ENCODE measurements at places on chromosomes 16 and 17. TPM values are rescaled to one million over a fixed set of nuclear protein-coding genes. Genes with fewer than 3 reads are reported as not detected.
A peak's percentile ranks its signal among the peaks of the same experiment; 100 is the strongest.

DNA sequence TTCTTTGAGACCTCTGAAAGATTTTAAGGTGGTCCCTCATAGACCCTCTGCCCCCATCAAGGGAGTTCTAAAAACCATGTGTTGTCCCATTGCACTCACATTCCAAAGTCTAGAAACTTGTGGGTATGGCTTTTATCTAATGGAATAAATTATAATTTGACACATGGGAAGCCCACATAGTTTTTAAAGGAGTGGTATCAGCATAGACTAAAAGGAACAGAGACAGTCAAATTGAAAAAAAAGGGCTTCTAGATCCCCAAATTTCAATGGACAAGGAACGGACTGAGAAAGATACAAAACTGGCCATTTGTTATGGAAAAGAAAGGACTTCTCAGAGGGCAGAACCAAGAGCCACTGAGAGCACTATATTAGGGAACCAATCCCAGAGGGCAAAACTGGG lies 48.7 kb upstream of the ICAM2 start:
- no peak overlapping the region for H3K27ac ChIP-seq
- no peak overlapping the region for H3K4me3 ChIP-seq
- no peaks in the 10 kb centered on the region for H3K27me3 ChIP-seq
- H3K36me3 ChIP-seq: no peaks in the 10 kb centered on the region
- H3K4me1 ChIP-seq: no peaks in the 10 kb centered on the region

DNA sequence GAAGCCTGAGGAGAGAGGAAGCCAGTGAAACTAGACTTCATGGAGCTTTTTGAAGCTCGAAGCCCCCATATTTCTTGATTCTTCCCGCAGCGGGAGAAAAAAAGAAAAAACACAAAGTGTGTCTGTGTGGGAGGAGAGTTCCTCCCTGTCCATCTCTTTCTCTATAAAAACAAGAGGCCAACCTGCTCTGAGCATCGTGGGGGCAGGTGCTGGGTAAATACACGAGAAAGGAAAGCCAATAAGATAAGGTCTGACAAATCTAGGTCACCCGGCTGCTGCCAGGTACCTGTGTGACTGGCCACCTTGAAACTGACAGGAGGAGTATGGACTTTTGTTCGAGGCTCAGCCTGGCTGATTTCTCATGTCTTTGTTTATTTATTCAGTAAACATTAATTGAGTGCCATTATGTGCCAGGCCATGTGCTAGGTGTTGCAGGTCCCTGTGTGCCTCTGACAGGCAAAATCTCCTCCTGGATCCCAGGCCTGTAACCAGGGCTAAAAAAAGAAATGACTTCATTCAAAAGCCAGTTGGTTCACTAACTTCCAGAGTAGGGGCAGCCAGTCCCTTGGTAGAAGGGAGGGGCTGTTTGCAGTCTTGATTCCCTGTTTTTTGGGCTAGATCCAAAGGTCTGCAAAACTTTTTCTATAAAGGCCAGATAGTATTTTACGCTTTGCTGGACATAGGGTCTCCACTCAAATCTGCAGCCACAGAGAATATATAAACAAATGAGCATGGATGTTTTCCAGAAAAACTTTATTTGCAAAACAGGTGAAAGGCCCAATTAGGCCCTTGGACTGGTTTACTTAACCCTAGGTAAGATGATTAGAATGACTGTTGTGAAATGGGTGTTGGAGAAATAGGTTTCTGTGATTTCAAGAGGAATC lies 35.6 kb downstream of the YPEL2 start:
- H3K4me1 ChIP-seq: peaks cover 89% of the 10 kb centered on the region
- no peak for DNase-seq
- peak overlapping the region; percentile 99 for H3K27ac ChIP-seq
- H3K4me3 ChIP-seq: peak overlapping the region; percentile 41

GRCh38 chr16:19595043-19595767 lies 39.7 kb downstream of the VPS35L start:
- no peaks in the 10 kb centered on the region for H3K27me3 ChIP-seq
- H3K4me3 ChIP-seq: no peak overlapping the region
- no peaks in the 10 kb centered on the region for H3K36me3 ChIP-seq
- H3K4me1 ChIP-seq: no peaks in the 10 kb centered on the region

GRCh38 chr17:58263773-58264172 lies 17.0 kb downstream of the MPO start:
- no peak for DNase-seq
- H3K4me3 ChIP-seq: no peak overlapping the region
- H3K27ac ChIP-seq: no peak overlapping the region
- H3K4me1 ChIP-seq: no peaks in the 10 kb centered on the region
- no peaks in the 10 kb centered on the region for H3K36me3 ChIP-seq

DNA sequence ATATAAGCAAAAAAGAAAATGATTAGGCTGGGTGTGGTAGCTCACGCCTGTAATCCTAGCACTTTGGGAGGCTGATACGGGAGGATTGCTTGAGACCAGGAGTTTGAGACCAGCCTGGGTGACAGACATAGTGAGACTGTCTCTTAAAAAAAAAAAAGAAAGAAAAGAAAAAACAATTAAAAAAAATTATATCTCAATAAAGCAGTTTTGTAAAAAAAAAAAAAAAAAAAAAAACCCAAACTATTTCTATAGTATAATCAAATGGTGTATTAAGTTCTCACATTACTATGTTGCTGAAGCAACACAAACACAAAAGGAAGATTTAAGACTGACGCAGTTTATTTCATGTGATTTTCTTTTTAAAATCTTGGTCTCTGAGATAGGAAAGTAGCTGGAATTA lies 140.5 kb downstream of the TRIM37 start:
- no peak overlapping the region for H3K27ac ChIP-seq
- no peaks in the 10 kb centered on the region for H3K36me3 ChIP-seq
- H3K4me3 ChIP-seq: no peak overlapping the region

- H3K4me1 ChIP-seq: peaks cover 10% of the 10 kb centered on the region
- H3K4me3 ChIP-seq: peak overlapping the region; percentile 92
- peaks cover 9% of the 10 kb centered on the region for H3K36me3 ChIP-seq
- no peak overlapping the region for H3K27ac ChIP-seq
- peaks cover 42% of the 10 kb centered on the region for H3K27me3 ChIP-seq
- no peak for DNase-seq
Measured at GRCh38 chr17:74202938-74203337, 540 bp upstream of the RPL38 start.

GRCh38 chr16:29182501-29182900 lies 197.6 kb downstream of the LAT start:
- no peaks in the 10 kb centered on the region for H3K27me3 ChIP-seq
- no peak for DNase-seq
- no peaks in the 10 kb centered on the region for H3K36me3 ChIP-seq
- H3K4me3 ChIP-seq: no peak overlapping the region
- no peaks in the 10 kb centered on the region for H3K4me1 ChIP-seq

The C17orf58 gene
- 34.3 TPM for total RNA-seq

GRCh38 chr16:7025616-7026190 lies 306.9 kb upstream of the RBFOX1 start:
- H3K27ac ChIP-seq: no peak overlapping the region
- H3K4me1 ChIP-seq: peaks cover 25% of the 10 kb centered on the region
- peak; percentile 91 for DNase-seq
- no peak overlapping the region for H3K4me3 ChIP-seq

GRCh38 chr16:85167589-85168537 lies 55.6 kb upstream of the CIBAR2 start:
- H3K27ac ChIP-seq: no peak overlapping the region
- no peaks in the 10 kb centered on the region for H3K36me3 ChIP-seq
- peaks cover 19% of the 10 kb centered on the region for H3K4me1 ChIP-seq

DNA sequence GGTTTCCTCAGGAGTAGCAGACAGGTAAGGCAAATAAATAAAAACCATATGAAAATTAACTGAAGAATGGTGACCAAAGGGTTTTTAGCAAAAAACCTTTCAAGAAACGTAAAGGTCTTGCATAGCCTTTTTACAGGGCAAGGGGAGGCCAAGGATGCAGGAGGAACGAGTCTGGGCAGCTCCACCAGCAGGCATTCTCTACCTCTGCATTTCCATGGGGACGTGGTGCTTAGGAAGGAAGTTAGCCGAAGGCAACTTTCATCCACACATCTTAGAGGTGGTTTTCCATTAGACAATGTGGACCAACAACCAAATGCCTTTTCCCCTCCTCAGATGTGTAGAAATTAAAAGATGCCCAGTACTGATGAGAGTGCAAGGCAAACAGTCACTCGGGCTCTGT lies 20.7 kb downstream of the TOM1L2 start:
- no peak overlapping the region for H3K4me3 ChIP-seq
- DNase-seq: no peak
- no peak overlapping the region for H3K27ac ChIP-seq
- H3K4me1 ChIP-seq: no peaks in the 10 kb centered on the region
- no peaks in the 10 kb centered on the region for H3K27me3 ChIP-seq

The SMIM5 gene
- total RNA-seq: not detected

The PLK1 gene
- total RNA-seq: 93.5 TPM

The CIITA gene
- not detected for total RNA-seq

- DNase-seq: no peak
- no peak overlapping the region for H3K4me3 ChIP-seq
- no peaks in the 10 kb centered on the region for H3K27me3 ChIP-seq
- H3K4me1 ChIP-seq: no peaks in the 10 kb centered on the region
- no peak overlapping the region for H3K27ac ChIP-seq
Measured at GRCh38 chr17:15958484-15958854, 13.5 kb downstream of the ADORA2B start.

DNA sequence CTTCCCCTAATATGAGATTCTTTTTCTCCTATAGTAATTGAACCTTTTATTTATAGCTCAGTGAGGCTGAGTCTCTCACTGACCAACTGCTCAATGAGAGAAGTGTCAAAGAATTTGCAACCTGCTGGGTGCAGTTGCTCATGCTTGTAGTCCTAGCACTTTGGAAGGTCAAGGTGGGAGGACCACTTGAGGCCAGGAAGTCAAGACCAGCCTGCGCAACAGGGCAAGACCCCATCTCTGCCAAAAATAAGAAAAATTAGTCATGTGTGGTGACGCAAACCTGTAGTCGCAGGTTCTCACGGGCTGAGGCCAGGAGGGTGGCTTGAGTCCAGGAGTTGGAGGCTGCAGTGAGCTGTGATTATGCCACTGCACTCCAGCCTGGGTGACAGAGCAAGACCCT lies 30.9 kb upstream of the CRYBA1 start:
- no peak for DNase-seq
- H3K27me3 ChIP-seq: no peaks in the 10 kb centered on the region
- H3K4me1 ChIP-seq: peaks cover 9% of the 10 kb centered on the region
- H3K27ac ChIP-seq: no peak overlapping the region
- no peak overlapping the region for H3K4me3 ChIP-seq

DNA sequence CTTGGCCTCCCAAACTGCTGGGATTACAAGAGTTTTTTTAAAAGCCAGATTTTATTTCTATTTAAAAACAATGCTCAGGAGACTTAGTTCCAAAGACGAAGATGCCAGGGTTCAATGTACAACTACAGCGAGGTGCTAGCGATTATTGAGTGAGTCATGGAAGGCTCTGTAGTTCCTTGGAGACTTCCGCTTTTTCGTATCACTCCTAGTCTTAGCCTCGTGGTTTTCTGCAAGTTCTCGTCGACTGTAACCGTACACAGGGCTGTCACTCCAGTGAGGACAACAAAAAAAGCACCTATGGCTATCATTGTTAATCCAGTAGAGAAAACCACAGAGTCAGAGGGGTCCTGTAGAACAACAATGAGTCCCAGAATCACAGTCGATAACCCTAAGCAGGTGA lies 22.7 kb upstream of the ZC3H7A start:
- no peak overlapping the region for H3K4me3 ChIP-seq
- H3K4me1 ChIP-seq: no peaks in the 10 kb centered on the region
- H3K27ac ChIP-seq: no peak overlapping the region
- H3K27me3 ChIP-seq: no peaks in the 10 kb centered on the region

DNA sequence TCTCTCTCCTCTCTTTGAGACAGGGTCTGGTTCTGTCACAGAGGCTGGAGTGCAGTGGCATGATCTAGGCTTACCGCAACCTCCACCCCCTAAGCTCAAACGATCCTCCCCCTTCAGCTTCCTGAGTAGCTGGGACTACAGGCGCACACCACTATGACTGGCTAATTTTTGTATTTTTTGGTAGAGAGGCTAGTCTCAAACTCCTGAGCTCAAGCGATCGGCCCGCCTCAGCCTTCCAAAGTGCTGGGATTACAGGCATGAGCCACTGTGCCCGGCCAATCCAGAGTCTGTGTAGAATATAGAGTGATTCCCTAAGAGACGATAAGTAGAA lies 65.8 kb upstream of the RPH3AL start:
- H3K4me3 ChIP-seq: no peak overlapping the region
- H3K27me3 ChIP-seq: no peaks in the 10 kb centered on the region
- no peaks in the 10 kb centered on the region for H3K36me3 ChIP-seq
- DNase-seq: no peak
- peaks cover 9% of the 10 kb centered on the region for H3K4me1 ChIP-seq

- DNase-seq: no peak
- H3K36me3 ChIP-seq: no peaks in the 10 kb centered on the region
- H3K4me3 ChIP-seq: no peak overlapping the region
- peaks cover 10% of the 10 kb centered on the region for H3K4me1 ChIP-seq
Measured at GRCh38 chr16:59545721-59546120, 811.6 kb upstream of the GOT2 start.

DNA sequence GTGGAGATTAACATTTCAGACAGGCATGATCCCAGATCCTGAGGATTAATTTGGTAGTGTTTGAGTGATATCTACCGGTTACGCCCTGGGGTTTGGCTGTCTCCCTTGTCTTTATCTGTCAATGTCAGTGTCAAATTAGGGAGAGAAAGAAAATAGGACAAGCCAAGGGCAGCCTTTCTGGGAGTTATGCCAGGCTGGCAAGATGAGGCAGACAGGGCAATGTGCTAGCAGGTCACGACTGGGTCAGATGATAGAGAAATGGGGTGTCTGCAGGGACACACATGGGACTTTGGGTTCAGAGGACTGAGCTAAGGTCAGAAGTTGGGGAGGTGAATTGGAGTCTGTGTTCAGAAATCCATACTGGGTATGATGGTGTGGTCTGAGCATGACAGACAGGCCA lies 27.4 kb upstream of the LYRM9 start:
- no peak overlapping the region for H3K27ac ChIP-seq
- no peaks in the 10 kb centered on the region for H3K36me3 ChIP-seq
- no peak for DNase-seq
- peaks cover 33% of the 10 kb centered on the region for H3K27me3 ChIP-seq
- peaks cover 7% of the 10 kb centered on the region for H3K4me1 ChIP-seq
- H3K4me3 ChIP-seq: no peak overlapping the region

The NAGS gene
- 1.8 TPM for total RNA-seq

- no peaks in the 10 kb centered on the region for H3K36me3 ChIP-seq
- H3K27ac ChIP-seq: no peak overlapping the region
- no peaks in the 10 kb centered on the region for H3K4me1 ChIP-seq
- H3K4me3 ChIP-seq: no peak overlapping the region
- DNase-seq: peak; percentile 54
Measured at GRCh38 chr16:73743665-73744496, 552.7 kb upstream of the PSMD7 start.

GRCh38 chr17:48642059-48642842 lies 16.1 kb upstream of the HOXB9 start:
- peaks cover 100% of the 10 kb centered on the region for H3K27me3 ChIP-seq
- DNase-seq: peak; percentile 48
- H3K4me1 ChIP-seq: no peaks in the 10 kb centered on the region
- no peak overlapping the region for H3K4me3 ChIP-seq

GRCh38 chr16:59590845-59591244 lies 856.7 kb upstream of the GOT2 start:
- H3K4me3 ChIP-seq: no peak overlapping the region
- DNase-seq: no peak
- no peaks in the 10 kb centered on the region for H3K36me3 ChIP-seq
- no peak overlapping the region for H3K27ac ChIP-seq
- H3K4me1 ChIP-seq: no peaks in the 10 kb centered on the region

The PIK3R5 gene
- 0.90 TPM for total RNA-seq

The PRAC1 gene
- total RNA-seq: not detected

GRCh38 chr16:3065742-3066439 lies 451 bp downstream of the IL32 start:
- H3K27me3 ChIP-seq: peaks cover 9% of the 10 kb centered on the region
- DNase-seq: no peak
- H3K4me3 ChIP-seq: no peak overlapping the region

- no peak overlapping the region for H3K4me3 ChIP-seq
- H3K4me1 ChIP-seq: no peaks in the 10 kb centered on the region
- no peaks in the 10 kb centered on the region for H3K36me3 ChIP-seq
- DNase-seq: no peak
Measured at GRCh38 chr17:944266-944826, 35.2 kb downstream of the NXN start.

The TBC1D3E gene
- not detected for total RNA-seq

All from neural progenitor cell (in vitro differentiated cells).